ENCODE measurements at places on chromosomes 5 and 9. TPM values are rescaled to one million over a fixed set of nuclear protein-coding genes. Genes with fewer than 3 reads are reported as not detected.

The PCA3 gene
- total RNA-seq = not detected

The AQP7 gene
- total RNA-seq = 0.31 TPM

The ROR2 gene
- 1.3 TPM for total RNA-seq

The SPOCK1 gene
- 13.8 TPM for total RNA-seq

The PCDHGB3 gene
- total RNA-seq = 0.21 TPM

The PIP5KL1 gene
- total RNA-seq = 1.6 TPM

The ITK gene
- not detected for total RNA-seq

The NSG2 gene
- 0.05 TPM for total RNA-seq

The TMEM252 gene
- not detected for total RNA-seq

The SNX18 gene
- 4.1 TPM for total RNA-seq

The BRD9 gene
- total RNA-seq = 44.1 TPM

The SV2C gene
- total RNA-seq = not detected

The HOMER1 gene
- 3.4 TPM for total RNA-seq

The SHC3 gene
- total RNA-seq = 0.22 TPM

The PTPRD gene
- 0.20 TPM for total RNA-seq

The SLCO6A1 gene
- total RNA-seq = not detected

The GPR21 gene
- total RNA-seq = not detected

The LRRC26 gene
- 1.5 TPM for total RNA-seq

The RGS7BP gene
- not detected for total RNA-seq

The KIF24 gene
- total RNA-seq = 3.3 TPM

The HAPLN1 gene
- not detected for total RNA-seq

The IRGM gene
- total RNA-seq = 0.18 TPM

The STRBP gene
- total RNA-seq = 16.4 TPM

The ZFP2 gene
- 0.06 TPM for total RNA-seq

The PNPLA7 gene
- total RNA-seq = 0.54 TPM

The TPM2 gene
- total RNA-seq = 650 TPM

The SECISBP2 gene
- total RNA-seq = 19.4 TPM

The GRPEL2 gene
- total RNA-seq = 8.1 TPM

The ZNF883 gene
- 0.85 TPM for total RNA-seq

The PLCXD3 gene
- 0.07 TPM for total RNA-seq
